ENCODE measurements at places on chromosomes 2 and 18.

DNA sequence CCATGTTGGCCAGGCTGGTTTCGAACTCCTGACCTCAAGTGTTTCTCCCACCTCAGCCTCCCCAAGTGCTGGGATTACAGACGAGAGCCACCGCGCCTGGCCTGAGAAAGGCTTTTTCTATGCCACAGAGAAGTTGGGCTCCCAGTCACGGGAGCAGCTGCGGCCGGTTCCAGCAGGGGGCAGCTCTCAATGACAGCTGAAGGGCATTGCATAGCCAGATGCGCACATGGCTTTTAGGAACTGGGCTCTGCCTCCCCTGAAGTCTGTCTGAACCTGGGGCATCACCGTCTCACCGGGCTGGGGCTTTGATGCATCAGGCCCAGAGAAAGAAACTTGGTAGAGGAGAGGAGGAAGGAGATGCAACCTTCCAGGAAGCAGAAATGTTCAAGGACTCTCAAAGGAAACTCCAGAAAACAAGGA lies 84.2 kb upstream of the LAPTM4A start:
- peak; percentile 41 for DNase-seq

DNA sequence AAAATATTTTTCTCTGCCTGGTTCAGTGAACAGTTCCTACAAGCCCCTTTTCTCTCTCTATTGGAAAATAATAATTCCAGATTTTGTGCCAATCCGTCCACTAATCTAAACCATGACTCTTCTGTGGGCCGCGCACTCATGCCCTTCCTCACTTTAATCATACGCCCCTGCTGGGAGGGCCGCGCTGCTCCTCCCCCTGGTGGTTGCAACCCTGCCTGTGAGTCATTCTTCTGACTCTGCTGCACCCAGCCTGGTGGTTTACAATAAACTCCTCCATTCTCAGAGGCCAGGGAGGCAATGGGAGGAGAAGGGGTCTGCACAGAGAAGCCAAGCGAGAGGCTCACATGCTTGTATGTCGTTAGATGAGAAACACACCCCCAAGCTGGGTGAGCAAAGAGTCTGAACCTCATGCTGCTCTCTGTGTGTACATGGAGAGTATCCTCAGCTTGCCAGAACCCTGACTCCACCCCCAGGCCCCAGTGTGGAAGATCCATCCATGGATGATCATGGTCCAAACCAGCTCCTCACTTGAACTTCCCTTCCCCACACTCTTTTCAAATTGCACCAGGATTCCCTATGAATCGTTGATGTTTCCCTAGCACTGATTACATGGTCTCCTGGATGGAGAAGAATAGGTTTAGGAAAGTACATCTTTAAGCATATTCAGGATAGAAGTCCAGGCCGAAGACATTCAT lies 228.9 kb downstream of the ANKRD30B start:
- peak; percentile 76 for DNase-seq

- DNase-seq: no peak
These were observed 127.9 kb downstream of the THADA start for GRCh38 chr2:43467891-43468290.

- no peak for DNase-seq
These were observed 87.1 kb downstream of the CNTNAP5 start for GRCh38 chr2:124112206-124112605.

DNA sequence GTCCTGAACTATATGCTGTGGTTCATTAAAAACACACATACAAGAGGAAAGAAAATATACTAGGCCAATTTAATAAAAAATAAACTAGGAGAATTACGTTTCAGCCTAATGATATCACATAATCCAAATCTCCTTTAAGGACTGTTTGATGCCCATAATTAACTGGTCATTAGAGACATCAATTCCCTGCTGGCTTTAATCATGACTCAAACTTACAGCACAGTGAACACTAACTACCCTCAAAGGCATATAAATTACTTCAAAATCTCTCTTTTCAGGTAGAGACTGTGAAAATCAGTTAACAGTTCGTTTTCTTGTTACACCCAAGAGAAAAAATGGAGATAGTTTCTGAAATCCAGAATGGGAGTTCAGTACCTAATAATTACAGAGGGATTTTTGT lies 567.4 kb downstream of the CBLN2 start:
- no peak for DNase-seq

- DNase-seq: no peak
These were observed 86.0 kb downstream of the TAF4B start for GRCh38 chr18:26312199-26312598.

- DNase-seq: no peak
These were observed 14.9 kb upstream of the SNED1 start for GRCh38 chr2:240983361-240983995.

- DNase-seq: no peak
These were observed 503.9 kb downstream of the IRS1 start for GRCh38 chr2:226295681-226296080.

GRCh38 chr18:51767293-51767692 lies 569.8 kb upstream of the MEX3C start:
- no peak for DNase-seq

DNA sequence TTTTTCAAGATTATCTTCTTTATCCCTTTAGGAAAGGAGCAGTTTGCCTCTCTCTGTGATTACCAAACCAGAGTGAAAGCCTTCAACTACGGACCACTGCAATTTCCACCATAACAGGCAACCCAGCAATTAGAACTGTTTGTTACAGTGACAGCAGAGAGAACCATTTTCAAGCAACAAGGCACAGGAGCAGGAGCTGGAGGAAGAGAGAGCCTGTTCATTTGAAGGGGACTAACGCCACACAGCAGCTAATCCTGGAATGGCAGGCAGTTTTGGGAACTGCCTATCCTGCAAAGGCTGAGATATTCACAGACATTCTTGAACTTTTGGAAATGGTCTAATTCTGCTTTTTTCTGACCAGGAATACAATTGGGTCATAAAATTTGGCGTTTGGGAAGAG lies 1541.9 kb upstream of the PIK3C3 start:
- DNase-seq: no peak

GRCh38 chr2:150450765-150451164 lies 36.7 kb downstream of the RND3 start:
- DNase-seq: no peak

DNA sequence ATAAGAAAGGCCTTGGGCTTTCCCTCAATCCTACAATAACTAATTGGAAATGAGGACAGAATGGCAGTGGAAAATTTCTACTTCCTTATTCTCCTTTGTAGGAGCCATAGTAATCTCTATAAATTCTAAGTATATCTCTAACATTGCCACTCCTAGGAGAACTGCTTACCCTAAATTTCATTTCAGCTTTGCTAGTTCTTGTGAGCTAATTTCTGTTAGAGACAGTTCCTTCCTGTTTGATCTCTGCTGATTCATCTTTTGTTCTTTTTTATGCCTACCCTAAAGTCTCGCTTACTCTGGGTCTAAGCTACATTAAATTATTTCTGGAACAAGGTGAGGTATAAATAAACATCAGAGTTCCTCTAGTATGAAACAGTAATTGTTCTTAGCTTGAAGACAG lies 25.7 kb downstream of the ABHD3 start:
- DNase-seq: no peak

DNA sequence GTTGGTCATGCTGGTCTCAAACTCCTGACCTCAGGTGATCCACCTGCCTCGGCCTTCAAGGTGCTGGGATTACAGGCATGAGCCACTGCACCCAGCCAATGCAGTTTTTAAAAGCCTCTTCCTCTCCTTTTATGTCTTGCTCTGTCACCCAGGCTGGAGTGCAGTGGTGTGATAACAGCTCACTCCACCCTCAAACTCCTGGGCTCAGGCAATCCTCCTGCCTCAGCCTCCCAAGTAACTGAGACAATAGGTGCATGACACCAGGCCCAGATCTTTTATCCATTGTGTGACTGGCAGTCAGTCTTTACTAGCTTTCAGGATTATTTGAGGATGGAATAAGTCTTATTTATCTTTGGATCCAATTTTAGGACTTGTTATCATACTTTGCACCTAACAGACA lies 13.2 kb downstream of the KCTD18 start:
- no peak for DNase-seq

GRCh38 chr2:15539999-15540398 lies 21.1 kb downstream of the NBAS start:
- no peak for DNase-seq

- DNase-seq: no peak
These were observed 34.6 kb downstream of the HS6ST1 start for GRCh38 chr2:128284037-128284441.

DNA sequence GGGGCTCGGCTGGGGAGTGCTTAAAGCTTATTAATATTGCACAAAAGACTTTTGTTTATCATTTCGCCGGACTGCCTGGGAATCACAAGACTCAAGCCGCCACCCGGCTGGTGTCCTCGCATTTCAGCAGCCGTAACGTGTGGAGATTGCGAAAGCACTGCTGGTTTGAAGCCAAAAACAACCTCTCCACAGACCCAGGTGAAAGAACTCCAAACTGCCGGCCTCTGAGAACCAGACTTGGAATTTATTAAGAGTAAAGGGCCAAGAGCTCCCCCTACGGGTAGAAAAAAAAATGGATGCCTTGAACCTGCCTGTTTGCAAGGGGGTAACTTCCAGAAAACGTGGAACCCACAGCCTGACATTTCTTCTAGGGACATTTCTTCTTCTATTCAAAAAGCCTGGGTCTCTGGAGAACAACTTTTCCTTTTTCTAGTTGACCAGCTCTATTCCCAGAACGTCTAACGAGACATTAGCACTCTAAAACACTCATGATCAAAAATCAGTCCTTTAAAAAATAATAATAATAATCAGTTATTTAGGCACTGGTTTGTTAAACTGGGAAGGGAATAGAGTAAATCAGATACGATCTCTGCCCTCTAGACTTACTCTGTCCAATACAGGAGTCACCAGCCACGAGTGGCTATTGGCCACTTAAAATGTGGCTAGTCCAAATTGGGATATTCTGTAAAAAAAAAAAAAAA lies 216.3 kb downstream of the C1D start:
- peak; percentile 60 for DNase-seq

DNA sequence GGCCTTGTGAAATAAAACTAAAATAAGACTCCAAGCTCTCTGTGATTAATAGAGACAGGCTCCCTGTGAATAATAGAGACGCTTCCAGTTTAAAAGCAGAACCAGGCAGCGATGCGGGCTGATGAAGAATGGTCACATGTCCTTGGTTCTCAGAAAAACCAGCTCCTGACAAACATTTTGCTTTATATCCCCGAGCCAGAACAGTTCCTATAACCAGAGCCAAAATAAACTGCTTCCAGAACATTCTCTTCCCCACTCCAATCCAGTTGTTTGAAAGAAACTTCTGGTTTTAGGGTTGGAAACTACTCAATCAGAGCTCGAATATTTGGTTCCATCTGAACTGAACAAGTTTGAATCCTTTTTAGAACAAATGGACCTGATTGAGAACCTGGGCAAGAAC lies 213.7 kb downstream of the TSN start:
- no peak for DNase-seq

DNA sequence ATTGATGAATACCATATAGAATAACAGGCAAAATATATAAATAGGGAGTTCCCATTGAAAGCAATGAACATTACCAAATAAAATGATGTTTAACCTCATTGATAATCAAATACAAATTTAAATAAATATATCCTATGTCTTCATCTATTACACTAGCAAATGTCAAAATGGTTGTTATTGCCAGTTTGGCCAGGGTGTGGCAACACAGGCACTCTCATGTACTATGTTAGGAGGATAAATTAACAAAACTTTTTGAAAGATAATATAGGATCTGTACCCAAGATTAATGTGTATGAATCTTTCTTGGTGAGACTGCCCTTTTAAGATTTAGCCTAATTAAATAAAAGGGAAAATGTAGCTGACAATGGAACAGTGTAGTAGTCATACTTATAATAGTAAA lies 659.3 kb downstream of the ERBB4 start:
- no peak for DNase-seq

- no peak for DNase-seq
These were observed 101.5 kb downstream of the ZNF532 start for GRCh38 chr18:58966005-58966677.

DNA sequence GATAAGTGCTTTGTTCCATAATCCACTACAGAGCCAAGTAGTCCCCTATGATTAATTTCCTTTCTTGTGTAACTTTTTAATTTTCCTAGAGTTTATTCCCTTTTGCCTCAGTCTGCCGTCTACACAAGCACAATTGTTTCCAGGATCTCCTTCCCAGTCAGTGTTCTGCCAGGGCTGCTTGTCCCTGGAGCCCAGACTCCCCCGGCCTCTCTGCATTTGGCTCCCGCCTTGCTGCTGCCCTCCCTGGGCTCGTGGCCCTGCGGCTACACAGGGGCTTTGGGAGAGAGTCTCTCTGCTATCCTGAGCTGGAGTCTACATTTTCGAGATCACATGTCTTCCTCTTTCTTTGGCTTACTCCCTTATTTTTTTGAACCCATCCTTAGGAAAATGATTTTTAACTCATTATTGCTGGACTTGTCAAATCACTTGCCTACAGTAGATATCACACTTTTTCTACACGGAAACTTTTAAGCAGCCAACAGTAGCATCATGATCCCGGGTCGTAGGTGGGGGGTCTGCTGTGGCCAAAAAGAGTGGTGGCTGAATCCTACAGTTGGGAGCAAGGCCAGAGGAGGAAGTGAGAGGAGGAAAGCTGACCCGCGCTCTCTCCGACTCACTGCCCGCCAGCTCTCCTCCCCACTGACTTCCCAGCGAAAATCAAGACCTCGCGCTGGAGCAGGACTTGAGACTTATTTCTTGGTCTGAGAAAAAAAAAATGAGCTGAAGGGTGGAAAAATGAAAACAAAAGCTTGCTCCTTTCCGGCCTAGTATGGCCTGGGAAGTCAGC lies 9.4 kb downstream of the FBLN7 start:
- DNase-seq: no peak

- DNase-seq: no peak
These were observed 77.8 kb upstream of the GPC1 start for GRCh38 chr2:240357641-240358012.

DNA sequence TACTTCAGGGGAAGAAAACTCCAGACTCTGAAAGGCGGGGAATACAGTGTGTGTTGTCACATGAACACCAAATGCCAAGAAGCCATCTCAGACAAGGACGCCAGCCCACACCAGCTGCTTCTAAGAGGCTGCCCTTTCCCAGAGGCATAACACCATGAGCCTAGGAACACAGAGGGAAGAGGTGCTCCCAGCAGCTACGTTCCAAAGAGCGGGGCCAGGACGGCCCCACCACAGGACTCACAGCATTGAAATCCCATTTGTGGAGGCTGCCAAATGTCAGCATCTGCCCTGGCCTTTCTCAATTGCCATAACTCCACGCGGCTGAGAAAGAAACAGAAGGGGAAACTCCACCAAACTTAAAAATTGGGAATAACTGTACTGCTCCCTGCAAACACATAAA lies 20.1 kb upstream of the ID2 start:
- DNase-seq: no peak

DNA sequence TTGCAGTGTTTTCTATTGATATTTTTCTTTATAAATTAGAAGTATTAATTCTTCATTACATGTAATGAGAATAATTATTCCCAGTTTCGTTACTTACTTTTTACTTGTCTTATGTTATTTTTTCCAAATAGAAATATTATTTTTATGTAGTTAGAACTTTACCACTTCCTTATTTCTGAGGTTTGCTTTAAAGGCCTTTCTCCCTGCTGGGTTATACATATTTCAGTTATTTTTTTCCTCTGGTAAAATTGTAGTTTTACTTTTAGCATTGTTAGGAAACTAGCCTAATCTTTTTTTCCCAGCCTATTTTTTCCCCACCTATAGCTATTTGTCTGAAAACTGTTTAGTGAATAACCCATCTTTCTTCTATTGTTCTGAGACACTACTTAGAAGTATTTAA lies 17.1 kb downstream of the RNF144A start:
- no peak for DNase-seq

GRCh38 chr18:47331641-47332040 lies 80.2 kb upstream of the SKOR2 start:
- DNase-seq: no peak

- peak; percentile 74 for DNase-seq
These were observed 243.8 kb upstream of the CHST9 start for GRCh38 chr18:27428716-27429475.

- no peak for DNase-seq
These were observed 14.0 kb downstream of the CXCR1 start for GRCh38 chr2:218152777-218153176.

All from RCC 7860 (cell line).